ENCODE measurements at places on chromosomes 13 and 19. TPM values are rescaled to one million over a fixed set of nuclear protein-coding genes. Genes with fewer than 3 reads are reported as not detected.

LPAR6 gene
- 1.4 TPM for total RNA-seq

PSG6 gene
- not detected for total RNA-seq

CTU1 gene
- 2.2 TPM for total RNA-seq

SPART gene
- total RNA-seq = 110 TPM

NCAN gene
- not detected for total RNA-seq

PDE4C gene
- 0.18 TPM for total RNA-seq

All from IMR-90 (cell line).